ENCODE measurements at places on chromosomes 11 and 22.

- DNase-seq: no peak
These were observed 37.6 kb upstream of the RIC3 start for GRCh38 chr11:8206251-8207079.

DNA sequence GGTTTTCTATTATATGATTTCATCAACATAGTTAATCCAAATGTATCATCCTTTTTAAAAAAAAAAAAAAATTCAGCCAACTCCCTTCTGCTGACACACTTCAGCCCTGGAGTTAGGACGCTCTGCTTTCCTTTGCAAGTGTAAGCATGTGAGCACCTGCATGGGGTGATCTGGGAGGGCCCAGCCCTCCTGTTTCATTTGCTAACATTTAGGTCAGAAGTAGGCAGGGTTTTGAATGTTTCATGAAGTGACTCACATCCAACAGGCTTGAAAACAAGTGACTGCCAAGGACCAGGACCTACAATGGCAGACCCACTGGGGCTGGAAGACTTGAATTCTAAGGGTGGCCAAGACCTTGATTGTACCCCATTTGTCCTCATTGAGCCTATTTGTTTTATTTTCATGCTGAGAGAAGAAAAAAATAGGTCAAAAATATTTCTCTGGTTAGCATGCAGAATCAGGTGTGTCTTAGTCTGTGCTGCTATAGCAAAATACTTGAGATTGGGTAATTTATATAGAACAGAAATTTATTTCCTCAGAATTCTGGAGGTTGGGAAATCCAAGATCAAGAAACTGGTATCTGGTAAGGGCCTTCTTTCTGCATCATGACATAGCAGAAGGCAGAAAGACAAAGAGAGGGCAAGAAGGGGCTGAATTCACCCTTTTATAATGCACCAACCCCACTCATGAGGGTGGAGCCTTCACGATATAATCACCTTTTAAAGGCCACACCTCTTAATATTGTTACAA lies 137.6 kb downstream of the CD44 start:
- no peak for DNase-seq

- DNase-seq: no peak
These were observed 32.1 kb downstream of the RAB30 start for GRCh38 chr11:83039566-83039965.

- DNase-seq: no peak
These were observed 6.9 kb upstream of the PHRF1 start for GRCh38 chr11:569158-569885.

All from activated CD4-positive, alpha-beta T cell treated with anti-CD3 and anti-CD28 coated beads, Interleukin-2, Interleukin-4, amounts not matched to agents 100 ng/mL and 50 ng/mL, durations not matched to agents 16 hours and 8 hours (primary cell).